ENCODE measurements at places on chromosomes 5 and 9.

- no peak for DNase-seq
These were observed 8.6 kb downstream of the NINJ1 start for GRCh38 chr9:93125331-93125894.

DNA sequence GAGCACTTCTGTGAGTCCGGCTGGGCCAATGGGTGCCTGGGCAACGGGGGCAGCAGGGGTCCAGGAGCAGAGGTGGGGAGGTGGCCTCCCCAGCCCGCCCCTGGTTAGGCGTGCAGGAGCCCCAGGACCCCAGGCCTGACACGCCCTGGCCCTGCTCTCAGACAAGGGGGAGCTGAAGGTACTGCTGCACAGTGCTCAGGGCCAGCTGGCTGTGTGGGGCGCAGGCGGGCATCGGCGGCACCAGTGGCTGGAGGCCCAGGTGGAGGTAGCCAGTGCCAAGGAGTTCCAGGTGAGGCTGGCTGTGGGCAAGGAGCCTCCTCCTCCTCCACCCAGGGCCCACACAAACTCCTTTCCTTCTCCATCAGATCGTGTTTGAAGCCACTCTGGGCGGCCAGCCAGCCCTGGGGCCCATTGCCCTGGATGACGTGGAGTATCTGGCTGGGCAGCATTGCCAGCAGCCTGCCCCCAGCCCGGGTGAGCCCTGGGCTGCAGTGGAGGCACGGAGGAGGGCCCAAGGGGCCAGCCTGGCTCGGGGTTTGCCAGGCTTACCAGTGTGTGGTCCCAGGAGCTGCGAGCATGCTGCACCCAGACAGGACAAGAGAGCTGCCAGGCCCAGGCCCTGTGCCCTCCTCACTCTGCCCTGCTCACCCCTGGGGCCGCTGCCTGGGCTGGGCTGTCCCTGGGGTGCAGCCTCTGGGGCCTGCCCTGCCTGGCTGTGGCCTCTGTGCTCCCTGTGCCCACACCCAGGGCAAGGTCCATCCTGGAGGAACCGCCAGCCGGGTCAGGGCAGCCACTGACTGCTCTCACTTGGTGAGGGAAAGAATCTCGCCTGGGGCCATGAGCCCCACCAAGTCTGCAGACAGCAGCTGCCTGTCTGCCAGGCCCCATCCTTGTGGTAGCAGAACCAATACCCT is 7.0 kb downstream of the MAMDC4 start:
- DNase-seq, result no peak

- no peak for DNase-seq
These were observed 176.2 kb downstream of the DENND1A start for GRCh38 chr9:123753669-123754258.

DNA sequence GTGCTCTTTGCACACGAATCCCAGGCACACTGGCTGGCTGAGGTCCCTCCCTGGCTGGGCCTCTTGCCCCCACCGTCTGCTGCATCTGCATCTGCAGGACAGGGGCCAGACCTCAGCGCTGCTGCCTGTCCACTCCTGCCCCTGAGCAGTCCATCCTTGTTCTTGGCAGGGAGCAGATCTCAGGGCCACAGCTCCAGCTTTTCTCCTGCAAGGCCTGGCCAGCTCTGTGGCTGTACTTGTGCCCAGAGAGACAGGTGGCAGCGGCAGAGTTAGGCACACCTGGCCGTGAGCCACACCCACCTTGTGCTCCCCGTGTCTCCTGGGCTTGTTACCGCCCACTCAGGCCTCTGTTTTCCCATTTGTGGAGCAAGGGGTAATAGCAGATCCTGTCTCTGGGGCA is 13.9 kb downstream of the NEK6 start:
- DNase-seq, result no peak

- no peak for DNase-seq
These were observed 18.0 kb downstream of the IL9 start for GRCh38 chr5:135877570-135878155.

- DNase-seq, result no peak
These were observed 54.0 kb upstream of the SLIT3 start for GRCh38 chr5:169354921-169355320.

DNA sequence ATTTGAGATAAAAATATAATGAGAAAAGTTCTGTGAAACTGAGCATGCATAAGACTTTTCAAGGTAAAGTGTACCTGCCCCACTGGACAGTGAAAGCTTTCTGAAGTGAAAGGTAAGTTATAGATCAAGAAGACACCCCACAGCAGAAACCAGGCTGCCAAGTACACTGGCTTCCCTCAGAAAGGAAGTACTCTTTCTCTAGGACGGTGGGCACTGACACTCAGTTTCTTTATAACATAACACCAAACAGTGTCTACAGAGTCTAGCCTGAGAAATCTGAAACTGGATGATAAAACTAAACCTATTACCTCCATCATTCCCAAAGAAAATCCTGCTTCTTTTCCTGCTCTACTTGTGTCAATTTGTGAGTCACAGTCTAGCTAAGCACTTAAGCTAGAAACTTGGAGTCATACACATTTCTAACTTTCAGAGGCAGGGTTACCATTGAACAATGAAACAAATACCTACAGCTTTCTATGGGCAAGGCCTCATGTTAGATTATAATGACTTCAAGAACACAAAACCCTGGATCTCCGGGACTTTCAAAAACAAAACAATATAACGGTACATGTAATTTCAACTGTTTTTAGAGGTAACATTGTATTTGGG is 136.7 kb downstream of the CPLANE1 start:
- DNase-seq, result no peak

DNA sequence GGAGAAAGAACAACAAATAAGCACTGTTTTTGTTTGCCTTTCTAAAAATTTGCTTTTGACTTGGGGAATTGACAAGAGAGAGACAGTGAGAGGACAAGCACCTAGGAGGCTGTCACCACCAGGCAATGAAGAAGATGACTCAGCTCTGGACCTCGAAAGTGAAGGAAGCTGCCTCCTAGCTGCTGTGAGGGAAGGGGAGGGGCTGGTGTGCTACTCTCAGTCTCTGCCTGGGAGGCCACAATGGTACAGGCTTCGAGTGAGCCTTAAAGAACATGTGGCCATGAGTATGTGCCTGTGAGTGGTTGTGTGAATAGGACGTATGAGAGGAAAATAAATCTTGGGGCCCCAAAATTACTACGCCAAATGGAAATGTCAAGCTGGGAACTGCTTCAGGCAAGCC is 7.1 kb upstream of the PLK2 start:
- DNase-seq, result no peak

DNA sequence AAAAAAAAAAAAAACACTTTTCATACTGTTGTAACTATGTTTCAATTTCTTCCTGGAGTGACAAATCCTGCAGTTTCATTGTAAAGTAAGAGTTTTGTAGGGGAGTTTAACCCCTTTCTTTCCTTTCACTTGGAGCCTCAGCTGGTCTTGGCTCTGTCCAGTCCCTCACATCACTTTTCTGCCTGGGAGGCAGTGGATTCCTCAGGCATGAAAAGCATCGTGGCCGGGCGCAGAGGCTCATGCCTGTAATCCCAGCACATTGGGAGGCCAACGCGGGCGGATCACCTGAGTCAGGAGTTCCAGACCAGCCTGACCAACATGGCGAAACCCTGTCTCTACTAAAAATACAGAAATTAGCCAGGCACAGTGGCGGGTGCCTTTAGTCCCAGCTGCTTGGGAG is 45.6 kb upstream of the MYO10 start:
- DNase-seq, result no peak

GRCh38 chr9:8457816-8458215 is 658.2 kb upstream of the DMAC1 start:
- no peak for DNase-seq

DNA sequence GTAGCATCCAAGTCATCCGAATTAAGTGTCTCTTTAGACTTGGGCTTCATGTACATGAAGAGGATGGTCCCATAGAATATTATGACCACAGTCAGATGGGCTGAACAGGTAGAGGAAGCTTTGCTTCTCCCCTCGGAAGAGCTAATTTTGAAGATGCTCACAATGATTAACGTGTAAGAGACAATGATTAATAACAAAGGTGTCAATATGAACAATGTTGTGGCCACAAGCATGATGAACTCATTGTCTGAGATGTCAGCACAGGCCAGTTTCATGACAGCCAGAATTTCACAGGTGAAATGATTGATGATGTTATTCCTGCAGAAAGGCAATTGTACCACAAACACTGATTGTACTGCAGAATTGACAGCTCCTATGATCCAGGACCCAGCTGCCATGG is 626 bp downstream of the OR13C2 start:
- DNase-seq, result no peak

GRCh38 chr5:142888469-142889085 is 118.4 kb downstream of the ARHGAP26 start:
- DNase-seq, result peak; percentile 51

DNA sequence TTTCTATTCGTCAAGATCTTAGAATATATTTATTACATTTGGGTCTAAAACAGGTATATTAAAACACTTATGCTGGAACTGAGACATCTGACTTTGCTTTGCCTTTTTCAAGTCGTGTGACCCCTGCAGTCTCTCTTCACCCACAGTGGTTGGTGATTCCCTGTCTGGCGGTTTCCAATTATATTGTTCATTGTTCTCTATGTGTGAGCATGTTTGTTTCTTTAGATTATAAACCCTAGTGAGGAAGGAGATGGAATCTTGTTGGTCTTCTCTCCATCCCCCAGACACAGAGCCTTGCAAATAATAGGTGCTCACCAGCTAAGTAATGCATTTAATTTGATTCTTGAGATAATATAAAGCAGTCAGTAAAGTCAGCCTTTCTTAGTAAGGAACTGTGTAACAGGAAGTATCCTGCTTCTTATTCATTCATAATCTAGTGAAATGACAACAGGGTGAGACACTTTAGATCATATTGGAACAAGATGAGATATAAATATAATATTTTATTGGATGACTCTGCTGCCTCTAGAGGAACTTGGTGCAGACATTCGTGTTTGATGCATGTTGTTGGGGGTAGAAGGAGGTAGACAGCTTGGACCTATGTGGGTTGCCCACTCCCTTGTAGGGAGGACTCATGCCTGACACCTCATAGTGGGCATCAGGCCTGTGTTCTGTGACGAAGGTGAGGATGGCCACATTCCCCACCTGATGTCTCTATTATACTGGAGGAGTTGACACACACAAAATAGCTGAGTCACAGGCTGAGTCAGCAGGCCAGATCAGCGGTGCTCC is 88.1 kb downstream of the FGF1 start:
- peak; percentile 79 for DNase-seq

- DNase-seq, result no peak
These were observed 98.7 kb upstream of the SARDH start for GRCh38 chr9:133836818-133837217.

- DNase-seq, result no peak
These were observed 90.5 kb downstream of the ANKH start for GRCh38 chr5:14781106-14781505.

DNA sequence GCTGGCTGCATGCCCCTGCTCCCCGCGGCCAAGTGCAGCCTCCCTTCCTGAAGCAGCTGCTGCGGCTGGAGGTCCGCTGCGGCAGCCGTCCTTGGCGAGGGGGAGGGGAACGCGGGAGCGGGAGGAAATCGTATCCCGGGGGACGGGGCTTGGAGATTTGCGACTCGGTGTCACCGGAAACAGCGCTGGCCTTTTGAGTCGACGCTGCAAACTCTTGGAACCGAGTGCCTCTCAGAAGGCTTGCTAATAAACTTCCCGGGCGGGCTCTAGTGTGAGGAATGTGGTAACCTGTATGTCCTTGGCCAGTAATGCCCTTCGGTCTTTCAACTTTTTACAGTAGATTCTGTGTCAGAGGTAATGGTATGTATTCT is 82.7 kb downstream of the PTPDC1 start:
- no peak for DNase-seq

- no peak for DNase-seq
These were observed 153.2 kb downstream of the TARS1 start for GRCh38 chr5:33594006-33594405.
